GM04503 (cell line): ENCODE measurements at places on chromosomes 3 and 15.

DNA sequence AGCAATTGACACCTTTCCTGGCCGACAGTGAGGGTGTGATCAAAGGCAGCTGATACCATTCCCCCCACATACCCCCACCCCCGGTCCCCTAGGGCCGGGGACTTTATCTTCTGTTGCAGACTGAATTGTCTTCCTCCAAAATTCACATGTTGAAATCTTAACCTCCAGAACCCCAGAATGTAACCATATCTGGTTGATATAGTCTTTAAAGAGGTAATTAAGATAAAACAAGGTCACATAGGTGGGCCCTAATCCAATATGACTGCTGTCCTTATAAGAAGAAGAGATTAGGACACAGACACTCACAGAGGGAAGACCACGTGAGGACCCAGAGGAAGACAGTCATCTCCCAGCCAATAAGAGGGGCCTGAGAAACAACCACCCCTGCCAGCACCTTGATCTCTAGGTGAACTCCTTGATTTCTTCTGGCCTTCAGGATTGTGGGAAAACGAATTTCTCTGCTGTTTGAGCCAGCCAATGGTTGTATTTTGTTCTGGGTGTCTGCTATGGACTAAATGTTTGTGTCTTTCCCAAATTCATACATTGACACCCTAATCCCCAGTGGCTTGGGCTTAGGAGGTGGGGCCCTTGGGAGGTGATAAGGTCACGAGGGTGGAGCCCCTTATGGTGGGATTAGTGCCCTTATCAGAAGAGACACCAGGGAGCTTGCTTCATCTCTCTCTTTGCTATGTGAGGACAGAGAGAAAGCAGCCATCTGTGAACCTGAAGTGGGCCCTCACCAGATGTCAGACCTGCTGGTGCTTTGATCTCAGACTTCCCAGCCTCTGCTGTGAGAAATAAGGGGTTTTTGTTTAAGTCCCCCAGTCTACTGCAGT, 144.0 kb downstream of the CHSY1 start:
- no peak for DNase-seq

DNA sequence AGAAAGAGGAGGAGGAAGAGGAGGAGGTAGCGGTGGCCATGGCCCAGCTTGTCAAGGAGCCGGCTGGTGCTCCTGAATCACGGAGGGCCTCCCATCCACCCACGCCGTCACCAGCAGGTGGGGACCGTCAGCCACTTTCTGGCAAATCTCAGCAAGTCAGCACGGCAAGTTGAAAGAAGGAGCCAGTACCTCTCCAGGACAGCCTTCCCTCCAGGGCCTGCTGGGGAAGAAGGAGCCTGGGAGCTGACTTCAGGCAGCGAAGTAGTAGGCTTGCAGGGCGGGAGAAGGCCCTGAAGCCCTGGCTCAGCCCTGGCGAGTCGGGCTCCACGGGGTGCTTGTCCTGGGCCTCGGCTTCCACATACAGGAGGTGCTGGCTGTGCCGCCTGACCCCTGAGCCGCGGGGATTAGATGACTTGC, 99.2 kb upstream of the TRPM1 start:
- DNase-seq = no peak

DNA sequence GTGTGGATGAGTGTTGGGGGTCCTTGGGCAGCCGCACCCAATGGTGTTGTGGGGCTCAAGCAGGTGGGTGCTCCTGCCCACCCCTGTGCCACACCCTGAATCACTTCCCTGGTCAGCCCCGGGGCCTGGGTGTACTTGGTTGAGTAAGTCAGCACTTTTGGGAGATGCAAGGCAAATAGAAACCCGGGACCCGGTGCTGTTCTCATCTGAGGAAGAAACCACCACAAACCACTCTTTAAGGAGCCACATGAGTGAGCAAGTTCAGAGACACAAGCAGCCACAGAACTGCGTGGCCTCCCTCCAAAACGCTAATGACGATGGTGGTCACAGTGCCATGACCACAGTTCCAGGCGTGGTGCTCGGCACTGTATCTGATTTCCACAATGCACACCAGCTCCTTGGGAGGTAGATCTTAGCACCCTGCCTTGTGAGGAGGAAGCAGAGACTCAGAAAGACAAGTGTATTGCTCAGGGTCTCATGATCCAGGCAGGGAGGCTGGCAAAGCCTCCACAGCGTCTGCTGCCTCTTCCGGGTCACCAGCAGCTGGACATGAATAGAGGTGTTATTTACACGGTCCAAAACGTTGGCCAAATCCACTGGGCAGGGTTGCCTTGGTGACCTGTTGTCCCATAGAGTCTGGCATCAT, 118.2 kb upstream of the ALDH1A3 start:
- DNase-seq = no peak

- DNase-seq = no peak
Observed at GRCh38 chr3:129633751-129634481, 27.4 kb upstream of the PLXND1 start.
